CD4-positive, alpha-beta T cell treated with Interleukin-4 for 1 hour (primary cell): ENCODE measurements at places on chromosomes 7 and 10.

- no peak for DNase-seq
Observed at GRCh38 chr7:21939858-21940372, 5.8 kb downstream of the CDCA7L start.

GRCh38 chr7:36265680-36266079, 112.6 kb downstream of the EEPD1 start:
- peak; percentile 46 for DNase-seq

DNA sequence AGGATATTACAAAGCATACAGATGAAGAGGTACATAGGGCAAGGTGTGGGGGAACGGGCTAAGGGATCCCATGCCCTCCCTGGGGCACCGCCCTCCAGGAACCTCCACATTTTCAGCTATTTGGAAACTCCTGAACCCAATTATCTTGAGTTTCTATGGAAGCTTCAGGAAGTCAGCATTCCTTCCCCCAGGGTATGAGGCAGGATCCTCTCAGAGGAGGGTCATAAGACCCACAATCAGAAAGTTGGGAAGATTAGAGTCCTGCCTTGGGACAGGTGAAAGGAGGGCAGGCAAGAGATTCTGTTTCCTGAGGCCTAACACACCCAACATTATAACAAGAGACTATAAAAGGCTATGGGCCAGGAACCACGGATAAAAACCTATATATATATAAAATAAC, 98.0 kb downstream of the RALA start:
- DNase-seq, result no peak

DNA sequence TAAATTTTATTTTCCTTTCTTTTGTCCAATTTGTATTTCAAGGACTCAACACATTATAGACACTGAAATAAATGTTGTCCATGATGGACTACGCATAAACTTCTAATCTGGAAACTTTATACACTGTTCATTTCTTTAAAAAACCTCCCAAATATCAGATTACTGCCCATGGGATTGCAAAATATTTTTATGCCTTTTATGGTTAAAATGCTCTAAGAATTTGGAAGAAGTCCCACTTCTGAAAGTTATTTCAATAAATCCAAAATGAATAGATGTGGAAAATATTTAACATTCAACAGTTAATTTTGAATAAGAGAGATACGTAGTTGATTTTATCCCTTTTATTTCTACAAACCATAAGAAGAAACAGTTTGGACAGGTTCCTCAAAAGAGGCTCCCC, 46.1 kb downstream of the CABCOCO1 start:
- DNase-seq, result no peak

DNA sequence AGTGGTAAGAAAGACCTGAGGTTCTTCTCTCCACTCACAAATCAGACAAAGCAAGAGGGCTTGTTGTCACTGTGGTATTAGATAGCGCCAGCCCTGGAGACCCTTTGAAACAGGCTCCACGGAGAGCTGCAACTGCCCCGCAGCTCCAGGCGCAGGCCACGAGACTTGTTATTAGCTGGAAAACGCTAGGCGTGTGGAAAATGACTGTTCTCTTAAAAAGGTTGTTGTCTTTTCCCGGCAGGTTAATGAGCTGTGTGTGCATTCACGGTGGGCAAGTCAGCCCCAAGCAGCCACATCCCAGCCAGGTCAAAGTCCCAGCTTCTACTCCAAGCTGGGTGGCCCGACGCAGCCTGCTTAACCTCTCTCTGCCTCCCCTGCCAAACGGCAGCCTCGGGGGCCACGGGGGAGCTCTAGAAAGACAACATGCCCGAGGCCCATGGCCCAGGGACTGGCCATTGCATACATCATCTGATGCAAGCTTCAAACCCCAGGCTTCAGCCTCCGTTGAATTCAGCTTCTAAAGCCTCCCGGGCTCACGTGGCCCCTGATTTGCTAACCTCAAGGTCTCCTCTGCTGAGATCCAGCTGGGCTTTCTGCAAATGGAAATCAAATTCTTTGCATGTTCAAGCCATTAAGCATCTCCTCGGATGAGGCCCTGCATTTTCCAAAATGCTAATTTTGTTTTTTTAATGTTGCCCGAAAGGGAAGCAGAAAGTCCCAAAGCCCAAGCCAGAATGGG, 61.3 kb upstream of the DNAAF5 start:
- no peak for DNase-seq

DNA sequence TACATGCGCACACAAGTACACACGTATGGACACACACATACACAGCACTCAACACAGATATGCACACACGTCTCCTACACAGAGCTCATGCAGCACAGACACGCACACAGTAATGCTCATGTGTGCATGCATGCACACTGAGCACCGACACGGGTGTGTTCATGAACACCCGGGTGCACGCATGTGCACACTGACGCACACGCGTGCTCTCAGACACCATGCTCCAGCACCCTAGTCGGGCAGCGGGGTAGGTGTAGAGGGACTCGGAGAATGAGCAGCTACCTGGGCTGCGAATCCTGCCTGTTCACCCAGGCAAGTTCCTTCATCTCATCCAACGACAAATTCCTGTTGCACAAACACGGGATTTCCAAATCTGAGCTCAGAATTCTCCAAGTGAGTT, 184.7 kb downstream of the MAD1L1 start:
- DNase-seq, result no peak

DNA sequence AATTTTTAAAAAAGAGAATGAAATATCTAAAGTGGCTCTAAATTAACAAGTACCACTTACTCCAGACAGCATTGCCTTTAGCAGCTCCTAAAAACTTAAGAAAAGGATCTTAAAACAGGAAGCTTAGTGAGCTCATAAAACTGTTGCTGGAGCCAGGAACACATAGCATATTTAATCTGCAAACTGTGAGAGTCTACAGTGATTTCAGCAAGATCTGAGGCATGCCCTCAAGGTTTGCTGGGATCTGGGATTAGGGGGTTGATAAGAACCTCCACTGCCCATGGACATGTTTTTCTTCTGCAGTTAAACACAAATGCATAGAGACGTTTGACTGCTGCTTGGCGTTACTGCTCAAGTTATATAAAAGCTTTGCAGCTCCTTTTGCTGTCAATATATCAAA, 3.8 kb downstream of the GLI3 start:
- DNase-seq, result no peak

DNA sequence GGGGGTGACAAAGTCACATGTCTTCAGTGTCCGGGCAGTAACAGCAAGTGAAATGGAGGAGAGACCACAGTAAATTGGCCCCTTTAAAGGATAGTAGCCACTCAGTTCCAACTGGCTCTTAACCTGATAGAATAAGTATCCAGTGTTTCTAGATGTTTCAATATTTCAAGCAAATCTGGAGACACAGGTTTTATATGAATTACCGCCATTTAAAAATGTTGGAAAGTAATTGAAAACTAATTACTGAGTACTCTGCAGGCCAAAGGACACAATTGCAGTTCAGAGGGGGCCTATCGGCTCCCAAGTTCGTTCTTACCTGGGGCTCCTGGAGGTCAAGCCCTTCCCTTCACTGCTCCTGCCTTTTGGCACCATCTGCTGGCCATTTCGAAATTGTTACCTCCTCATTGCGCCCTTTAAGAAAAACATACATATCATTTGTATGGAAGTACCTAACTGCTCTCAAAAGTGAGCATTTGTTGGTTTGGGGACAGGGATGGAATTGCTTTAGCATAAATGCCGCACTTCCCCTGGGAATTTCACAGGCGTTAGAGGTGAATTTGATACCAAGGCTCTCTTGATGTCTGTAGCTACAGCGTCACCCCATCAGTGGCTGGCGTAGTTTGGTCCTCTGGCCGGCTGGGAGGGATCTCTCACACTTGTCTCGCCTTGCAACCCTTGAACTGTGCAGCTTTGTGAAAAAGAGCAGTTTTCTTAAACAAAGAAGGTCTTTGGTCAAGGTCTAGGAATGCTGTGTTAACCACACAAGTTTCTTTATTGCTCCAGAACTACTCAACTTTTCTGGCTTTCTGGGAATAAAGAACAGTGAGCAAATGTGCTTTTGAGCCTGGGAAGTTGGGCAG, 220.0 kb downstream of the ARHGAP21 start:
- no peak for DNase-seq

DNA sequence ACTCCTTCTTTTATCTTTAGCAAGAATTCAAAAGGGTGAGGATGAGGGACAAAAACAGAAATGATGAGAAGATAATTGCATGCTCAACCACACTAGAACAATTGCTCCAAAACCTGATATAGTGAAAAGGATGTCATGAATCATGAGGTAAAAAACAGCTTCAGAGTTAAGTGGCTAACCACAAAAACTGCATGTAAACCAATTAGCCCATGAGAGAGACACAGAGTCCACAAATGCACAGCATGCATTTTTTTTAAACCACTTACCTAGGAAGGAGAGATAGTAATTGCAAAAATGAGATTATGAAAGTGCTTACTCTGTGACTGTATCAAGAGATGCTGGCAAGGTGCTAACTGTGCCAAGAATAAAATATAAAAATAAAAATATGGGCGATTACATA, 132.9 kb downstream of the MBL2 start:
- no peak for DNase-seq

- DNase-seq, result no peak
Observed at GRCh38 chr7:113281223-113281622, 162.9 kb upstream of the SMIM30 start.

- DNase-seq, result no peak
Observed at GRCh38 chr7:130703851-130704250, 17.5 kb upstream of the TSGA13 start.

DNA sequence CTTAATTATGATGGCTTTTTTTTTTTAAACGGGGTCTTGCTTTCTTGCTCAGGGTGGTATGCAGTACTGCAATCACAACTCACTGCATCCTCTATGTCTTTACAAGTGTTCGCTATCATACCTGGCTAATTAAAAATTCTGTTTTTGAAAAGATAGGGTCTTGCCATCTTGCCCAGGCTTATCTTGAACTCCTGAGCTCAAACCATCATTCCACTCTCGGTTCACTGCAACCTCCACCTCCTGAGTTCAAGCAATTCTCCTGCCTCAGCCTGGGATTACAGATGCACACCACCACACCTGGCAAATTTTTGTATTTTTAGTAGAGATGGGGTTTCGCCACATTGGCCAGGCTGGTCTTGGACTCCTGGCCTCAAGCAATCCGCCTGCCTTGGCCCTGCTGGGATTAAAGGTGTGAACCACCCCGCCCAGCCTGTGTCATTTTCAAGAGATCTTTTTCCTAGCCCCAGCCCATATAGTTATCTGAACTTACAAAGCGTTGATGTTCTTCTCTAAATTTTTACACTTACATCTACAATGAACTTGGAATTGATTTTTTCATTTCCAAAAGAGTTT, 6.0 kb downstream of the HNRNPF start:
- no peak for DNase-seq

GRCh38 chr10:25505466-25505865, 330.7 kb downstream of the GPR158 start:
- no peak for DNase-seq

- DNase-seq, result no peak
Observed at GRCh38 chr10:25382029-25382810, 207.4 kb downstream of the GPR158 start.

DNA sequence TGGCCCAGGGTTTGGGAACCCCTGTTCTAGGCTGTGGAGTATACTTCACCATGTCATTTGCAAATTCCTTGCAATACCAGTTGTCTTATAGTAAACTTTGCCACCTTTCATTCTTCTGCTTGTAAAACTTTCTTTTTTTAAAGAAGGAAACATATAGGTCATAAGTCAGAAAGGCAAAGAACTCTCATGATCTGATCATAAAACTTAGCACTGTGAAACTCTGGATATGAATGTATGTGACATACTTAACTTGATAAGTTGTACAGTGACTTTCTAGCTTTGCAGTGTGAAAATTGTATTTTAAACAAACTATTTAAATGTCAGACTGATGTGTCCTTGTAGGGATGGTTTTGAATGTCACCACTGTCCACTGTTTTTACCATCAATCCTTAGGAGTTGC, 31.0 kb upstream of the SAMD9L start:
- DNase-seq, result no peak

- no peak for DNase-seq
Observed at GRCh38 chr7:44194069-44194468, 4.8 kb upstream of the GCK start.

DNA sequence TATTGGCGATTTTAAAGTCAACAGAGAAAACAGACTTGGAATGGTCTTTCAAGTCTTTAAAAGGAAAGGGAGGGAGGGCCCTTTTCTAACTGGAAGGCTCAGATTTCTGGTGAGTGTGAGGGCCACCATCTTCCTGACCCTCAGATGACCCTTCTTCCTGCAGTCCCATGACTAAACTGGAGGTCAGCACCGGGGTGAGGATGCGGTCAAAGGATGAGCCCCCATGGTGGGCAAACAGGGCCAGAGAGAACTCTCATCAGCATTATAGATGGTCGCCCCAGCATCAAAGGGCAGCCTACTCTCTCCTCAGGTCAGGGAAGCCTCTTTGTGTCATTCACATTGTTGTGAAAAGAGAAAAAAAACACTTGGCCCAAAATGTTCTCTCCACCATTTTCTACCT, 219.2 kb downstream of the LRMDA start:
- no peak for DNase-seq

DNA sequence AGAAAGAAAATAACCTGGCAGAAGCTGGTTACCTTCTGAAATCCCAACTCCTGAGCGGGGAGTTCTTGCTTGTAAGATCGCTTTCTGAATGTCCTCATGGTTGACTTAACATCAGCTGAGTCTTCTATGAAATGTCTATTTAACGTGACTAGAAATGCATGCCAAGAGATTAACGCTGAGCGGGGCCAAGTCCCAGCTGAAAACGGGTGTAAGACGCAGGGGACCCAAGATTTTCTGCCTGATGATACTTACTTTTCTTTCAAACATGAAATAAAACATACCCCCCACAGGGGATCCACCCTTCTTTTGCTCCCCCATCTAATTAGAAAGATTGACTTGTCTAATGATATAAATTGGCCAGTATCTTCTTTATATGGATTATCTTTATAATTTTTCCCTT, 14.9 kb downstream of the OR9A2 start:
- no peak for DNase-seq
